ENCODE measurements at places on chromosomes 11 and 22.
A peak's percentile ranks its signal among the peaks of the same experiment; 100 is the strongest.

GRCh38 chr11:1202776-1203504, 19.9 kb upstream of the MUC5B start:
- DNase-seq, result peak; percentile 59

DNA sequence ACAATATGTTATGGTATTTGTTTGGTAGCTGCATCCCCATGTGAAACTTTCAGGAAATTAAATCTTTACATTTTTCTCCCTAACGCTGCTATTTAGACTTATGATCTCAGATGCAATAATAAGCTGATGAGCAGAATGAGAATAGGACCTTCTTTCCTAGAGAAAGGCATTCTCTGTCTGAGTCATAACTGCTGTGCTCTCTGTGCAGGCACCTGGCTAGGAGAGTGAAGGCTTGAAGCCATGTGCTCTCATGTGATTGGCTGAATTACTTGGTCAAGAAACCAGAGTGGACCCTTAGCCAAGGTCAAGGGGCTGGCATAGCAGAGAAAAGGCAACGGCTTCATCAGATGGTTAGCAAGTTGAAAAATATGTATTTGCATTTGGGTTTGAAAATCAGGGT, 185.0 kb downstream of the ADAMTS15 start:
- DNase-seq, result no peak

GRCh38 chr22:37454857-37455686, 27.8 kb upstream of the ELFN2 start:
- no peak for DNase-seq

- DNase-seq, result no peak
Observed at GRCh38 chr11:102940714-102941588, 14.6 kb downstream of the MMP13 start.

DNA sequence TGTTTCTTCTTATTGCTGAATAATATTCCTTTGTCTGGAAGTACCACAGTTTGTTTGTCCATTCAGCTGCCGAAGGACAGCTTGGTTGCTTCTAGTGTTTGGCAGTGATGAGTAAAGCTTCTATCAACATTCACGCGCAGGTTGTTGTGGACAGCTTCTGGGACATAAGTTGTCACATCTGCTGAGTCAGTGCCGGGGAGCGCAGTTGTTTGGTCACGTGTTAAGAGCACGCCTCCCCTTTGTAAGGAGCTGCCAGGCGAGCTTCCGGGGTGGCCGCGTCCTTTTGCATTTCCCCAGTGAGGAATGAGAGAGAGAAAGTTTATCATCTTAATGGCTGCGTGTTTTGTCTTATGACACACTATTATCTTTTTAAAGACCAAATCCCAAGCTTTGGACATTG, 30.3 kb downstream of the SAMM50 start:
- DNase-seq, result no peak

DNA sequence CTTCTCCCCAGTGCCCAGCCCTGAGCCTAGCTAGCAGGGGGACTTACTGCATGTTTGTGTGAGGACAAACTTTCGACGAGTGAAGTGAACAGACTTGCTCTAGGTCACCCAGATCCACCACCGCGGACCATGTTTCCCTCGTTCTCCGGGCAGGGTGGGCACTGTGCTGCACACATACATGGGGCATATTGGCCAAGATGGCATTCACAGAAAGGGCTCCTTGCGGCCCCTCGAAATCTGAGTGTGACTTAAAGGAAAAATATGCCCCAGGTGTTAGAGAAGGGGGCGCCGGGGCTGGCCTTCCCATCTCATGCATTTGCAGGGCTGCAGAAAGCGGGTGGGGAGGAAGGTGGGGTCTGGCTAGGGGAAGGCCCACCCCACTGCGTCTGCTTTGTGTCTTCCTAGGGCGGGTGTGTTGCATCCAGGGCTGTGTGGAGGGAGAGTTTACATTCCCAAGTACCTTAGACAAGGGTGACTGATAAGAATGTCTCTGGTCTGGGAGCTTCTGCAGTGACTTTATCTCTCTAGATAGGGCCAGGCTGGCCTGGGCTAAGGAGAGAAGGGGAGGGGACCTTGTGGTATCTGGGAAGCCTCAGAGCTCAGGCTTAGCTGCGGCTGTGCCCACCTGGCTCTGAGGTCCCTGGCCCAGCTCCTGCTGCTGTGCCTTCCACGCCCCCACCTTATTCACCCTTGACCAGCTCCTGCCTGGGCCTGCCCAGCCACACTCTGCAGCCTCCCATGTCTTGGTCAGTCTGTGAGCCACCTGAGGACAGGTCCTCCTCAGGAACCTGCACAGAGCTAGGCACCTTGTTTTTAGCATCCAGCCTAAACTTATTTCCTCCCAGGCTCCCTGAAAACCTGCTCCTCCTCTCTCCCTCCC, 45.8 kb downstream of the LRRC32 start:
- DNase-seq, result no peak

GRCh38 chr11:18264677-18265555, 1.1 kb upstream of the SAA1 start:
- no peak for DNase-seq

GRCh38 chr11:10522276-10522675, 18.7 kb downstream of the RNF141 start:
- no peak for DNase-seq

Measured in T-helper 9 cell (primary cell).